ENCODE measurements at places on chromosomes 4 and X.

DNA sequence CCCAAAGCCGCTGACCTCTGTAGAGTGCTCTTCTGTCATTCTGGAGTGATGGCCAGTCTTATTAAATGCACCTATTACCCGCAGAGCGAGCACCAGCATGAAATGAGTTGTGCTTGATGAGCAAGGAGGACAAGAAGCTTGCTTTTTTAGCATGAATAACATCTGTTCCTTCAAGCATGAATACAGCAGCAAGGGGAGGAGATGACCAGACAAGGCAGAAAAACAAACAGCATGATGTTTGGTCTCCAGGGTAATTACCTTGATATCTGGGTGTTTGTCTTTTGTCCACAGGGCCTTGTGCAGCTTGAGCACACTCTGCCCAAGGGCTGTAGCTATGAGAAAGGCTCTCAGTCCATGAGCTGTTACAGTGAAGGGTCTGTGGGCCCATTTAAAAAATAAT is 324.8 kb upstream of the DDX53 start:
- DNase-seq: no peak

DNA sequence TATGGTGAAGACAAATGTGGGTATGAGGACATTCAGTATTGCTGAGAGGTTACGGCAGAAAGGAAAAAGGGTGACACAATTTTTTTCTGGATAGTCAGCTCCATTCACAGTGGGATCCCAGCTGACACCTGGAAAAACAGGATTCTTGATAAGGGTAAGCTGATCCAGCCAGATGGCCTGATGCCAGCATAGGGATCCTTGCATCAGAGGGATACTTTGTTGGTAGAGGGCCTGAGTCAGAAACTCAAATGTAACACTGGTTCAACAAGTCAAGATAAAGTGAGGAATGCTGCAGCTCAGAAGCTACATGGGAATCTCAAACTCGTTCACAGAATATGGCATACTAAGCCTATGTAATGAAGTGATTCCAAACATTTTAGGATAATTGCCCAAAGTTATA is 726.7 kb downstream of the C4orf33 start:
- DNase-seq: no peak

GRCh38 chr4:187393531-187394344 is 601.8 kb upstream of the ZFP42 start:
- no peak for DNase-seq

GRCh38 chrX:111318901-111319300 is 48.6 kb upstream of the CAPN6 start:
- no peak for DNase-seq

GRCh38 chr4:3257556-3258482 is 8.9 kb downstream of the MSANTD1 start:
- peak; percentile 27 for DNase-seq

DNA sequence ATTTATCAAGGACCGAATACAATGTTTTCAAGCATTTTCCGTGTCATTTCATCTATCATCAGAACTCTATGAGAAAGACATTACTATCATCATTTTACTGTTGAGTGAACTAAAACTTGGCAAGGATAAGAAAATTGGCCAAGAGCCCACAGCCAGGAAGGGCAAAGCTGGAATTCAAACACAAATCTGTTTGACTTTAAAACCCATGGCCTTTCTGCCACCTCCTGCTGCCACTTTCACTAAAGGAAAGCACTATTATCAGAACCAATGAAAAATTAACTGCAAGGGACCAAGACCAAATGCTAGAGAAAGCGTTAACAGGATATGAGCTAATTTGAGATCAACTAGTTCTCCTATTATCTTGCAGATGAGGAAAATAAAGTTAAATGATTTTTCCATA is 2759.2 kb downstream of the ARAP2 start:
- no peak for DNase-seq

DNA sequence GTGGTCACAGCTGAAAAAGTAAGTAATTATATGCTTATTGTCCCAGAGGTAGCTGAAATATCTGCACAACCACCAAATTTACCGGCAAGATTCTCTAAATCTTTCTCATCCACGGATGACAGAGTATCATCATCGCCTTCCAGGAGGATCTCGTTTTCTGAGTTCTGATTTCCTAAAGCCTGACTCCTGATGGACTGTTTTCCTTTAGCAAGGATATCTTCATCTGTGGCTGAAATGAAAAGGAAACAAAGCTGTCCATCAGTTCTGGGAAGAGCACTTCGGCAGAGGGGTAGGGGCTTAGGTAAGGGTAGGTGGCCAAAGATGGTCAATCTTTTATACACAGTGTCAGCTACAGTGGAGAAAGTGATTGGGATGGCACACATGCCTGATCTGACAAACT is 8.7 kb downstream of the MAB21L2 start:
- DNase-seq: no peak

- no peak for DNase-seq
Measured at GRCh38 chr4:72525938-72526337, 43.1 kb downstream of the ADAMTS3 start.

DNA sequence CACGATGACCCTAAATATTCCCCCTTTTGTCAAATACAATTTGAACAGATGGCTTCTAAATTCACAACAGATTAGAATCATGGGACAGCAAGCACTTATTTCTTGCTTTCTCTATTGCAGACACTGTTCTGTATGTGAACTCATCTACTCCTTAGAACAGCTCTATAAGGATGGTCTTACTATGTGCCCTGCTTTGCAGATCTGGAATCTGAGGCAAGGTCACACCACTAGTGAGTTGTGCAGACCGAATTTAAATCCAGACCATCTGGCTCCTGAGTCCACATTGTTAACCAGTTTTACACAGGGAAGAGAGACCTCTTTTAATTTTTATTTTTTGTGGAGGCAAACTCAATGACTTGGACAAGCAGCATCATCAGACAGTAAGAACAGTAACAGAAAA is 50.2 kb downstream of the GPRIN3 start:
- no peak for DNase-seq

DNA sequence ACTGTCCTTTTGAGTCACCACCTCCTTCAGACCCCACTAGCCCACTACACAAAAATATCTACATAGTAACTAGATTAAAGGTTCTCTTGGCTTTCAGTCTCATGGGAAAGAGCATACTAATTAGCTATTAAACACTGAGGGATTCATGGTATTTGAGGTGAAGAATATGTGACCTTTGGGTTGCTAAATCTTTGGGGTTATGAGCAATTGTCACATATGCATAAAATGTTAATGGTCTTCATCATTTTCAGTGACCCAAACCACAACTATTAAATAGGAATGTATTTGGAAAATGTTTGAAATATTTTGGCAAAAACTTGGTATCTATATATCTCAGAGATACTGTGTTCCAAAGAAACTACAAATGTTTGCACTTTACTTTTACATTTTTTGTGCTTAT is 365.1 kb downstream of the MAGEB5 start:
- DNase-seq: no peak

- DNase-seq: no peak
Measured at GRCh38 chrX:19954335-19955096, 36.3 kb downstream of the BCLAF3 start.

DNA sequence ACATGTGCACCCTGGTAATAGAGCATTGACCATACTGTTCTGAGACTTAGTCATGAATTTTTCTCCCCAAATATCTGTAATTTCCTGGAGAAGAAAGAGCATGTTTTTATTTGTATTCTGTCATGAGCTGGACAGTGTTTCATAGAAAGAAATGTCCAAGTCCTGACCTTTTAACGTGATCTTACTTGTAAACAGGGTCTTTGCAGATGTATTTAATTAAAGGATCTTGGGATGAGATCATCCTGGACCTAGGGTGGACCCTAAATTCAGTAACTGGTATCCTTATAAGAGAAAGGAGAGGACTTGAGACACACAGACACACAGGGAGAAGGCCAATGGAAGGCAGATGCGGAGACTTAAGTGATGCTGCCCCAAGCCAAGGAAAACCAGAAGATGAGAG is 3.6 kb downstream of the ADGRA3 start:
- DNase-seq: no peak

GRCh38 chr4:57162499-57163019 is 52.4 kb upstream of the IGFBP7 start:
- DNase-seq: no peak

- no peak for DNase-seq
Measured at GRCh38 chr4:88960576-88960975, 96.4 kb downstream of the FAM13A start.

- peak; percentile 23 for DNase-seq
Measured at GRCh38 chrX:51641421-51642021, 22.8 kb upstream of the CENPVL3 start.

- no peak for DNase-seq
Measured at GRCh38 chr4:1021386-1022050, 10.1 kb downstream of the FGFRL1 start.

- no peak for DNase-seq
Measured at GRCh38 chrX:3540105-3540504, 173.3 kb downstream of the PRKX start.

DNA sequence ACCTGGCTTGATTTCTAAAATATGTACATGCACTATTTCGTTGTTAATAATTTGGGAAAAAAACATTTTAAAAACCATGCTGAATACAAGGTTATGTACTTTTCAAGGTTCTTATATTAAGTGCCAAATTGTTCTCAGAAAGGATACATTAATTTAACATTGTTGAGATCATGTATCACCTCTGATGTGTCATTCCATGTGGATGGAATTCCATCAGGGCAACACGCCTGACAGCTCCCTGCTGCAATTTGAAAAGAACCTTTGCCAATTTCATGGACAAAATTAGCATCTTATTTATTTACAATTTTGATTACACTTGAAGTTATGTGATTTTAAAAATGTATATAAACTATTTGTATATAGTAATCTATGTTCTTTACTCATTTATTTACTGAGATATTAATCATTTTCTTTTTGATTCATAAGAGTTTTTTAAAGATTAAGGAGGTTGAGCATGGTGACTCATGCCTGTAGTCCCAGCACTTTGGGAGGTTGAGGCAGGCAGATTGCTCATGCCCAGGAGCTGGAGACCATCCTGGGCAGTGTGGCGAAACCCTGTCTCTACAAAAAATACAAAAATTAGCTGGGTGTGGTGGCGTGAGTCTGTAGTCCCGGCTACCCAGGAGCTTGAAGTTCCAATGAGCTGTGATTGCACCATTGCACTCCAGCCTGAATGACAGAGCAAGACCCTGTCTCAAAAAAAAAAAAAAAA is 142.8 kb downstream of the ENPP6 start:
- no peak for DNase-seq

DNA sequence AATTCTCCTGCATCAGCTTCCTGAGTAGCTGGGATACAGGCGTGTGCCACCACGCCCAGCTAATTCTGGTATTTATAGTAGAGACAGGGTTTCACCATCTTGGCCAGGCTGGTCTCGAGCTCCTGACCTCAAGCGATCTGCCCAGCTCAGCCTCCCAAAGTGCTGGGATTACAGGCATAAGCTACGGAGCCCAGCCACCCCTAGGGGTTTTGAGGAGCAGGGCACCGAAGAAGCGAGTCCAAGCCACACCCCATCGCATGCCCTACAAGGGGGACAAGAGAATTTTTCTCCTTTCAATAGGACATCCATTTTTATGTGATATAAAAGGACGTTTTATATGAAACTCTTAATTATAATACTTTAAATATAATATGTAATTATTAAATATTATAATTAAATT is 13.9 kb upstream of the KLF3 start:
- DNase-seq: no peak

DNA sequence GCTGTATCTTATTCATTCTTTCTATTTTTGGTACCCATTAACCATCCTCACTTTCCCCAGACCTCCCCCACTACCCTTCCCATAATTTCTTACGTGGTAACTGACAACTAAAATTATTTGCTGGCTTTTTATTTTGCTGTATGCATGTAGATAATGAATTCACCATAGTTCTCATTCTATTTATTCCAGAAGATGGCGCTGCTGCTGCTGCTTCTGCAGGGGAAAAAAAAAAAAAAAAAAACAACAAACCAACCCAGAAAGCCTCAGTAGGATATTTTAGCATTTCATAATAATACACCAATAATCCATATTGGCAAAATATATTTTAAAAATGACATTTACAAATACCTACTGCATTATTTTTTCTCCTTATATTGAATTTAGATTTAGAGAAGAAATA is 416.6 kb upstream of the MAGEB18 start:
- DNase-seq: no peak

- DNase-seq: no peak
Measured at GRCh38 chr4:77859256-77859655, 3.4 kb upstream of the MRPL1 start.

DNA sequence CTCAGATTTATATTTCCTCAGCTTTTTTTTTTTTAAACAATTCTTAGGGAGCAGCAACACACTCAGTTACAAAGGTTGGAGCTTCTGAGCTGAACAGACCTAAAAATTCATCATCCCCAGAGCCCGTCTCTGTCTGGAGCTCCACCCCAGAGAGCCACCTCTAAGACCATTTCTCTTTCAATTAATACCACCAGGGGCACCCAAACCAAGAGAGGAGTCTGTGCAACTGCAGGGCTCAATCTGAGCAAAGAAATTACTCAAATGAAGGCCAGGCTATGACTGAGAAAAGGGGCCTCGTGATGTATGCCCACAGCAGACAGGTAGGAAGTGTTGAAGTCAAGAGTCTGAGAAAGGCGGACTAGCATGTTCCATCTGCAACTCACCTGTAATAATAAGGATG is 95.5 kb downstream of the C4orf51 start:
- DNase-seq: no peak

DNA sequence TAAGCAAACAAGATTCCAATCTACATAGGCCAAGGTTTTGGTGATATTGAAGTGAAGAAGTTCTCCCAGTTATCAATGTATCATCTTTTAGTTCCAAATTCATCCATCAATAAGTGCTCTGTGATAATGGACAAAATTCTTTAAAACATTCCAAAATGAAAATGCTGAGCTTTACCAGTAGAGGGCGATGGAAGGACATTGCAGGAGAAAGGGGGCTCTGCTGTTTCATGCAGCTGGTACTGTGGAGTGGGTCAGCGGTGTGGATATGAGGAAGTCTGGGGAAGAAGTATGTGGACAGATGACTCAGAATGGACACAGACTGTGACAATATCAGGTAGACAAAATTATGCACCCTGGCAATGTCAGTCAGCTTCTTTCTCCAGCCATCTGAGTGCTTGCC is 46.6 kb upstream of the HS6ST2 start:
- DNase-seq: no peak

- no peak for DNase-seq
Measured at GRCh38 chr4:120403296-120403695, 336.6 kb upstream of the MAD2L1 start.
